ENCODE measurements at places on chromosomes 3 and 15. TPM values are rescaled to one million over a fixed set of nuclear protein-coding genes. Genes with fewer than 3 reads are reported as not detected.

DZIP1L gene
- total RNA-seq: 2.7 TPM

SRP14 gene
- total RNA-seq: 183 TPM

PAK6 gene
- not detected for total RNA-seq

MFSD1 gene
- total RNA-seq: 99.7 TPM

GOLGA6B gene
- total RNA-seq: not detected

Measured in dermis lymphatic vessel endothelial cell (primary cell).